Caco-2 (cell line): ENCODE measurements at places on chromosomes 1 and 21.
A peak's percentile ranks its signal among the peaks of the same experiment; 100 is the strongest.

DNA sequence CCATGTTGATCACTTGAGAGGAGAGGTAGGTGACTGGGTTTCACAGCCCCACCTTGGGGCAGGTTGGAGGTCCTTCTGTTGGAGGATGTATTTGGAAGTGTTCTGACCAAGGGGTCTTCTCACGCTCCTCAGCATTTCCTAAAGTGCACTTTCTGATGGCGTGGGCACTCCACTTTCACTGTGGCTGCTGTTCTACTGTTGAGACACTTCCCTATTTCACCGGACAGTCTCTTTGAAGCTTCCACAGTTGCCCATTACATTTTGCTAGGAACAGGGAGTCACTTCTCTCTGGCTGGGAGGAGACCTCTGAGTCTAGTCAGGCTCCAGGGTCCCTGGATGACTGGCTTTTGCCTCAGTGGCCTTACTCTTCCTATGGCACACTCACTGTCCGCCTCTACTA is 180.0 kb upstream of the LMO4 start:
- DNase-seq, result no peak

DNA sequence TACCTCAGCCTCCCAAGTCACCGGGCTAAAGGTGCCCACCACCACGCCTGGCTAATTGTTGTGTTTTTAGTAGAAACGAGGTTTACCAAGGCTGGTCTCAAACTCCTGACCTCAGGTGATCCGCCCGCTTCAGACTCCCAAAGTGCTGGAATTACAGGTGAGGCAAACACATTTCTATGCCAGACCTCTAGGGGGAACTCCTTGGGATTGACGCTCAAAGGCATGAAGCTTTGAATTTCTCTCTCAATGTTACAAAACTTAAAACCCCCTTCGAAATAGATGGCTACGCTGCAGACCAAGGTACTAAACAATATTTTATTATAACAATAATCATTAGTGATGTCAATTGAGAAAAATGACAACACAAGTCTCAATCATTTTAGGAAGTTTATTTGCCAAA is 330.0 kb downstream of the SETD4 start:
- DNase-seq, result no peak

GRCh38 chr1:85058786-85059185 is 10.5 kb upstream of the MCOLN3 start:
- no peak for DNase-seq

DNA sequence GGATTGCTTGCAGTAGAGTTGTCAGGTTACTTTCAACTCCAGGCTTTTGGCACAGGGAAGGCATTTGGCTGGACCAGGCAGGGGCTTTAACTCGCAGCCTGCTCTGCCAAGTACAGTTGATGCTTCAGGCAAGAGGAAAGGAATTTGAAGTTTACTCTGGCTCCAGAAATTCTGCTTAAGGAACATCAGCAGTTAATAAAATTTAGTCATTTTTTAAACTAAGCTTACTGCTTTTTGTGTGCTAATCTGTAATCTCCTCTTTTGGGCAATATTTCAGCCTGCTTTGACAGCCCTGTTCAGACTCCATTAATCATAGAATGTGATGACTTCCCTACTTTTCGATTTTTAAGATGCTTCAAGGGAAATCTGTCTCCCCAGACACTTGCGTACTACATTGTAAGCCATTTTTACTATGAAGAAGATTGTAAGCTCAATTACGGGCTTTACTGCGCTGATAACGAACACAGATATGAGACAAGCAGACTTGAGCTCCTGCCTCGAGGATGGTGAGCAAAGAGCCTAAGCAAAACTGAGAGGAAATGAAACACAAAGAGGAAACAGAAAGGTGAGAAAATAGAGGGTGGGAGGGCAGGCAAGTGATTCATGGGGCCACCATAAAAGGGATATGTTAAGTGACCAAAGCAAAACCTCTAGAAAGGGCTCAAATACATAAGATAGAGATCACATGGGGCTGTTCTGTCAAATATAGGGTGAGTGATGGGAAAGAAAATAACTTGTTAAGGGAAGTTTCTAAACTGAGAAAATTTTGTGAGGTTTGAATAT is 76.6 kb upstream of the VAV3 start:
- DNase-seq, result no peak

- DNase-seq, result no peak
Measured at GRCh38 chr1:178464141-178464540, 32.6 kb downstream of the CLEC20A start.

DNA sequence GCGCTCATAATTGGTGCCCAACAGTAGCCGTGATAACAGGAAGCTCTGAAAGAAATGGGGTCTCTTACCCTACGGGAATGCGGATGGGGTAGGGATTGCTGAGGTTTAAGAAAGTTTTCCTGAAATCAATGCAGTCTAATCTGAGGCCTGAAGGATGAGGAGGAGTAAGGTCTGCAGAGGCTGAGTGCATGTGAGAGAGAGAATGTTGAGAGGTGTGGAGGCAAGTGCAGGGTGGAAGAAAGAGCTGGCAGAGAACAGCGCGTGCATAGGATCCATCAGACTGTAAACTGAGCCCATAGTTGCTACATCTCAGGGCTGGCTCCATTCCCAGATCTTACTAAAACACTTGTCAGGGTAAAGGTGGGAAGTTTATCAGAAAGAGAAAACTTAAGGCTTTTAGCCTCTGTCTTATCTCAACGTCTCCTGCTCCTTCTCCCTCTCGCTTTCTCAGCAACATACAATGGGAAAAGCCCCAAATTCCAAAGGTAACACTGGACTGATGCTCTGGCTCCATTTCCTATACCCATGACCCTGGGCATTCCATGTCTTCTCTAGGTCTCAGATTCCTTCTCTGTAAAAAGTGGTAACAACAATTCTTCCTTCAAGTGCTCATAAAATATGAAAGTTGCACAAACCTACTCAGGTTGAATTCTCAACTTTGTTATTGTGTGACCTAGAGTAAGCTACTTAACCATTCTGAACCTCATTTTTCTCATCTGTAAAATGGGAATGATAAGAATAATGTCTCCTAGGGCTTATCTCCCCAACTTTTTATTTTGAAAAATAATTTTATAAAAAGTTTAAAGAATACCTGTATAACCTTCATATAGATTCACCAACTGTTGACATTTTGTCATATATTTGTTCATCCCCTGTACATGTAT is 75.2 kb downstream of the SH3GLB1 start:
- DNase-seq, result no peak

DNA sequence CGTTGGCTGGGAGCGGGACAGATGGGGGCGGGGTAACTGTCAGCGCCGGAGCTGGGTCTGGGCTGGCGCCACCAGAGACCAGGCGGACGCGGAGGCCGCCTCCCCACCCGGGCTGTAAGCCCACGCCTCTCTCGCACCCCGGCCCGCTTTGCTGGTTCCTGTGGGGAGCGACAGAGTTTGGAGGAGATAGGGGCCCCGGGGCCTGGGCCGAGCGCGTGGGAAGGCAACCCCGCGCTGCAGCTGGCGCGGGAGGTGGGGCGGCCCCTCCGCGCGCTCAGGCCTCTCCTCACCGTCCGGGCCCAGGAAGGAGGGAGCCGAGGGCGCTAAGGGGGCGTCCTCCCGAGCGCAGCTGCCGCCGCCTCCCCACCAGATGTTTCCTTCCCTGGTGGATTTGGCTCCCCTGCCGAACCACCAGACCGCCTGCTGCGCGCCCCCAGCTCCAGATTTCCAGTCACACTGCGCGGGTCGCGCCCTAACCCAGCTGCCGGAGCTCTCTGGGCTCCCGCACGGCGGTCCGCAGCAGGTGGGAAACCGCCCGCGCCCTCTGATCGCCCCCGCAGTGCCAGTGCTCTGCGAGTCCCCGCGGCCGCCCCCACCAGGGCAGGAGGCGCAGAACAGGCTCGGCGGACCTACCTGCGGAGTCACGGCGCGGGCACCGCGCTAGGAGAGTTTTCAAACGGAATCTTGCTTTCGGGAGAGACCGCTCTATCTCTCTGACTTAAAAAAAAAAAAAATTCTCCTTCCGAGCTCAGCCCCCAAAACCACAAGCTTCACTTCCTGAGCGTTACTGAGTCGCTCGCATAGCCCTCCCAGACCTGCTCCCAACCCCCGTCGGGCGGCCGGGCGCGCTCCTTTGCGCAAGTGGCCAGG is 1.1 kb downstream of the GFI1 start:
- DNase-seq, result peak; percentile 68

DNA sequence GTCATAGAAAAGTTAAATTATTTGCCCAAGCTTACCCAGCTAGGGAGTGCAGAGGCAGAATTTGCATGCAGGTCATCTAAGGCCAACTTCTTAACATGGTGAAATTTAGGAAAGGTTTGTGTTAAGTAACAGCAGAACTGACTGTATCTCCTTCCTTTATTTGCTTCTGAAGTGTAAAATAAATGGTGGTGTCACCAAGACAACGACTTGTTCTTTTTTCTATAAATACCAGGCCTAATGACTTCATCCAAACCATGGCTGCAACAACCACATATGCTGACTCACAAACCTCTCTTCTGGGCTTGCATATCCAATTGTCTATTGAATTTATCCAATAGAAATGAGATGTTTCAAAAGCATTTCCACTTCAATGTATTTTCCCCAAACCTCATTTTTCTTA is 19.1 kb downstream of the COL24A1 start:
- DNase-seq, result no peak

DNA sequence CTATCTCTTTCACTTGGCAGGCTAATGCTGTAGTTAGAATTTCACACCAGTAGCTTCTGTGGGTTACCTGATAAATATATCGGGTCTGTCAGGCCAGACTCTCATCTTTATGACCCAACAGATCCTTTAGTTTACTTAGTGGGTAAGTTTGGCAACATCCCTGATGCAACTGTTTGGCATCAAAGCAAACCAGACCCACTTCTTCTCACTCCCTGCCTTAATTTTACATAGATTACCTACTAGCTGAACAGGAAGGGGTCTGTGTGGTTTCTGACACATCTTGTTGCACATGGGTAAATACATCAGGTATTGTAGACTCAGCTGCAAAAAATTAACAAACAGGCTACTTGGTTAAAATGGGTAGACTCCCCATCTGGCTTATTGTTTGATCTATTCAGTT is 3.2 kb upstream of the GUK1 start:
- DNase-seq, result no peak

GRCh38 chr1:18536915-18537314 is 56.2 kb downstream of the KLHDC7A start:
- DNase-seq, result no peak

DNA sequence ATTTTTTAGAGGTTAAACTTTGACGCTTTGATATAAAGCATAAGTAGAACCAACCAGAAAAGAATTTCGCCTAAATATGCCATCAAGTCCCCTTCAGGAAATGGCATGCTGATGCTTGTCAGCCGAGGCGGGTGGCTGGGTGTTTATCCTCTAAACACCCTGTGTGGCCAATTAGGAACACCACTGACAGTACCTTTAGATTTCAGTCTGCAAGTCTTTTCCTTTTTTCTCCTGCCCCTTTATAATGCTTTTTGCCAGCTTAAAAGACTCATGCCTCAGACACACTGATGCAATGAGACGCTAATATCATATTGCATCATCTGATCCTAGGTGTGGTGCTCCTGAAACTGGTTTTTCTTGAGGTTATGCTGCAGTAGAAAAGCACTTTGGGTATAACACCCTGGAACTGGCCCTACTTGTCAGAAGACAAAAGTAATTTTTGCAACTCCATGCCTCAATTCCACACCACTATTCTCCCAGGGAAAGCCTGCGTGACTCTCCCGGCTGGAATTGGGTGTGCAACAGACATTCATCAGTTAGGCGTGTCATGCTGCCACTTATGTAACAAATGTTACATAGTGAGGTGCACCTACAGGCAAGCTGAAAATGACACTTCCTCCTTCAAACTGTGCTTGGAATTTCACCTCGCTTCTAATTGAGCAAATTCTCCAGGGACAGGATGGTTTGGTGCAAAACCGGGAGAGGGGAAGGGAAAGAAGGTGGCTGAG is 2.0 kb upstream of the RCC2 start:
- peak; percentile 65 for DNase-seq

GRCh38 chr1:155794605-155795245 is 62.3 kb downstream of the GON4L start:
- DNase-seq, result no peak

- no peak for DNase-seq
Measured at GRCh38 chr1:20063861-20064292, 6.1 kb upstream of the PLA2G5 start.

GRCh38 chr1:220093361-220094015 is 444 bp upstream of the IARS2 start:
- DNase-seq, result no peak

- DNase-seq, result no peak
Measured at GRCh38 chr1:33895396-33895795, 31.5 kb downstream of the HMGB4 start.

DNA sequence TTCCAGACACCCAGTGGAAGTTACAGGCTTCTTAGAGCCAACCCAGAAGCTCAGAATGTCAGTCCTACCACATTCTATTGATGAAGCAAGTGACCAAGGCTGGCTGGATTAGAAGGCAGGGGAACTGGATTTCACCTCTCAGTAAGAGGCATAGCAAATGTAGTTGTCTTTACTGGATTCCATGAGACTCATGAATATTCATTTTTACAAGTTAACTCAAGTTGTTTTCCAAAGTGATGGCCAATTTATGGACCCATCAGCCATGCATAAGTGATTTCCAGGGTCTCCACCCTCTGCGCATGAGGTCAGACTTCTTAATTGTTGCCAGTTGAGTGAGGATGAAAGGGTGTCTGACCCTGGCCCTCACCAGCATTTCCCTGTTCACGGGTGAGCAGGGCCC is 426.8 kb upstream of the VAMP3 start:
- DNase-seq, result no peak

DNA sequence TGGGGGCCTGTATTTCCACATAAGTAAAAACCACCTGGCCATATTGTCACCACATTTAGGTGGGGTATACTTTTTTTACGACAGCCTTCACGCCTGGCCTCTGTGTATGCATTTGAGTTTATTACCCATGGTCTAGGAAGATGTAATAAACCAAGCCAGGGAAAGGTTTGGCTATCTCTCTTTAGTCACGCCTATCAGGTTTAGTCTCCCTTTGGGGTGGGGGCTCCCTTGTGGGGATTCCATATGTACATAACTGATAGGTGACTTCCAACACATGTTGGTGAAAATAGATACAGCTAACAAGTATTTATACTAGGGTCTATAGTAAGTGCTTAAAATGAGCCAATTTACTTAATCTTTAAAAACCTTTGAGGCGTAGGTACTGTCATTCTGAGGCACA is 4.2 kb downstream of the YBX1 start:
- DNase-seq, result no peak

DNA sequence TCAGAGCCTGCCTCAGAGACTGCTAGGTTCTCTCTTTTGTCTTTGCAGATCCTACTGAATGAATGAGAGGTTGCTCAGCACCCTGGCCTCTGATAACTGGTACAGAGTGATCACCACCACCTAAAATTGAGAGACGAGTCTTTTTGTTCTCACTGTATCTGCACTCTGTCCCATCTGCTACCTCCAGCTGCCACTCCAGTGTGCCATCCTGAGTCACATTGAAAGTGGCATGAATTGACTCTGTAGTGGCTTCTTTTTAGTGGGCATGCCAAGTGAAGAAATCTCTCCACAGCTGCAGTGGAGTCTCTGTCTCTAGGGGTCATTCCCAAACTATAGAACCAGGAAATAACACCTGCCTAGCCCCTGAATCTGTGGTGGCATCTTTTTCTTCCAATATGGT is 14.7 kb downstream of the CAMK1G start:
- no peak for DNase-seq

- DNase-seq, result no peak
Measured at GRCh38 chr21:30437010-30437565, 3.0 kb upstream of the KRTAP15-1 start.
